ENCODE measurements at places on chromosomes 16 and 17.

GRCh38 chr16:64362193-64362592 lies 759.7 kb downstream of the CDH11 start:
- no peak for ATAC-seq

DNA sequence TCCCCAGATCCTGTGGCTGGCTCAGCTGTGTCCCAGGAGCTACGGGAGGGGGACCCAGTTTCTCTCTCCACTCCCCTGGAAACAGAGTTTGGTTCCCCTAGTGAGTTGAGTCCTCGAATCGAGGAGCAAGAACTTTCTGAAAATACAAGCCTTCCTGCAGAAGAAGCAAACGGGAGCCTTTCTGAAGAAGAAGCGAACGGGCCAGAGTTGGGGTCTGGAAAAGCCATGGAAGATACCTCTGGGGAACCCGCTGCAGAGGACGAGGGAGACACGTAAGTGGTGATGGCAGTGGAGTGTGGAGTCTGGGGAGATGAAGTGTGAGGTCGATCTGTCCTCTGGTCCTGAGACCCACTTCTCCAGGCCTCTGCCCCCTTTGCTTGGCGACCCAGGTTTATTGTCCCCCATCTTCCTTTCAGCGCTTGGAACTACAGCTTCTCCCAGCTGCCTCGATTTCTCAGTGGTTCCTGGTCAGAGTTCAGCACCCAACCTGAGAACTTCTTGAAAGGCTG lies 585 bp downstream of the WRAP53 start:
- no peak for ATAC-seq

DNA sequence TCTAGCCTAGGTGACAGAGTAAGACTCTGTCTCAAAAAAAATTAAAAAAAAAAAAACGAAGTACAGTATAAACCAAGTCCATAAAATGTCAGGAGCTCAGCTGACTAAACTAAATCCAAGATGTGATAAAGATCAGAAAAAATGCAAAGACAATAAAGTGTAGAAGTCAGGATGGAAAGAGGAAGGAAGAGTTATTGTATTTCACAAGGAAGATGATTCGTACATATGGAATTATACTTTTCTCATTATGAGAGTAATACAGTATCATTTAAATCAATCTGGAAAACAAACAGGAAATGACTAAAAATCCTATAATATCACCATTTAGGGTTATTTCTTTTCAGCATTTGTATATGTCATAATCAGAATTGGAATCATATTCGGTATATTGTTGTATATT lies 11.4 kb upstream of the APOH start:
- ATAC-seq: no peak

GRCh38 chr16:87744750-87745514 lies 20.9 kb downstream of the KLHDC4 start:
- no peak for ATAC-seq

DNA sequence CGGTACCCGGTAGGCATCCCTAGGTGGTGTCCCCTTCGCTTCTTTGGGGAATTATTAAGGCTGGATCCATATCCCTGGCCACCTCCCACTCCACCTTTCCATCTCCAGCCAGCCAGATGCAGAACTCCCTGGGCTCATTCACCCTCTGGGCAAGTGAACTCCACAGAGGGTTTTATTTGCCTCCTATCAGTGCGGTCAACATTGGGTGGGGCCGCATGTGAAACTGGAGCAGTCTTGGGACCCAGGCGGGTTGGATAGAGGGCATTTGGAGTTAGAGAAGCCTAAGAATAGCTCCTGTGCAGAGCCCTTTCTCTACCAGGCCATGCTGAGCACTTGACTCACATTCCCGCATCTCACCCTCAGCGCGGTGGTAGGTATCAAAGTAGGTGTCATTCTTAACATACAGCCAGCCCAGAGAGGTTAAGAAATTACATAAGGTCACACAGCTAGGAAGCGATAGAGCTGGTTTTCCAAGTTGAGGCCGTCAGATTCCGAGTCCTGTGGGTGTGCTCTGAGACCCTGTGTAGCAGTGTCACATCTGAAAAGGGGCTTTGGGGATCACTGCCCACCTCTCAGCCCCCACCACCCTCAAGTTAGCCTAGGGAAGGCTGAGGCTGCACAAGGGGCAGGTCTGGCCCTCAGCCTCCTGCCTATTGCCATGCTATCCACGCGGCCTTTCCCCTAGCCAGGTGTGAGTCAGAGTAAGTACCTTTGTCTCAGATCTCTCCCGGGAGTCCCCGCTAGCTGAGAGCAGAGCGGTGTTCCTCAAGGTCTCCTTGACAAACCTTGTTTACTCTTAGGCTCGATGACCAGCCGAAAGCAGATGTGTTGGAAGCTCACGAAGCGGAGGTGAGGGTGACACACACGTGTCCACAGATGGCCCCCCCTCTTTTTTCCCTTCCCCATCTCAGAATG lies 26.9 kb upstream of the LGALS9 start:
- ATAC-seq: no peak

- no peak for ATAC-seq
Measured at GRCh38 chr16:51538707-51539498, 387.8 kb upstream of the SALL1 start.

- ATAC-seq: no peak
Measured at GRCh38 chr16:85457366-85457765, 155.8 kb upstream of the GSE1 start.

- no peak for ATAC-seq
Measured at GRCh38 chr16:31063495-31063842, 10.6 kb downstream of the ZNF668 start.

DNA sequence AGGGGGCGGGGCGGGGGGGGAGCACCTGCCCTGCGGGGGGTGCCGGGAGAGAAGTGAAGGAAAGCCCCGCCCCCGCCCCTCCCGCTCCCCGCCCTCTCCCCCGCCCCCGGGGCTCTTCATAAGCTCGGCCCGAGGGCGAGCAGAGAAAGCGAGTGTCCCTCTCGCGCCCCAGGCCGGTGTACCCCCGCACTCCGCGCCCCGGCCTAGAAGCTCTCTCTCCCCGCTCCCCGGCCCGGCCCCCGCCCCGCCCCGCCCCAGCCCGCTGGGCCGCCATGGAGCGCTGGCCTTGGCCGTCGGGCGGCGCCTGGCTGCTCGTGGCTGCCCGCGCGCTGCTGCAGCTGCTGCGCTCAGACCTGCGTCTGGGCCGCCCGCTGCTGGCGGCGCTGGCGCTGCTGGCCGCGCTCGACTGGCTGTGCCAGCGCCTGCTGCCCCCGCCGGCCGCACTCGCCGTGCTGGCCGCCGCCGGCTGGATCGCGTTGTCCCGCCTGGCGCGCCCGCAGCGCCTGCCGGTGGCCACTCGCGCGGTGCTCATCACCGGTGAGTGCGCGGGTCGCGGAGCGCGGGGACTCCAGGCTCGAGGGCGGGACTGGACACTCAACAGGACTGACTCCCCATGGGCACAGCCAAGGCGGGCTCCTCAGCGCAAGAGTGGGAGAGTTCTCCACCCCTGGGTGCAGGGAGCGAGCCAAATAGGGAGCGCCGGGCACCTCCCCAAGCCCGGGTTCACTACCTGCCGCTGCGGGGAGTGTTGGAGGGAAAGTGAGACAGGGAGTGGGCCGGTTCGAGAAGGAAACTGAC lies at the start of gene HSD11B2:
HSD11B2 (plus strand) TSS at position 145 of the 798 bp plus-strand sequence; CDS start at position 273, 128 bp downstream.
- ATAC-seq: peak; percentile 28

DNA sequence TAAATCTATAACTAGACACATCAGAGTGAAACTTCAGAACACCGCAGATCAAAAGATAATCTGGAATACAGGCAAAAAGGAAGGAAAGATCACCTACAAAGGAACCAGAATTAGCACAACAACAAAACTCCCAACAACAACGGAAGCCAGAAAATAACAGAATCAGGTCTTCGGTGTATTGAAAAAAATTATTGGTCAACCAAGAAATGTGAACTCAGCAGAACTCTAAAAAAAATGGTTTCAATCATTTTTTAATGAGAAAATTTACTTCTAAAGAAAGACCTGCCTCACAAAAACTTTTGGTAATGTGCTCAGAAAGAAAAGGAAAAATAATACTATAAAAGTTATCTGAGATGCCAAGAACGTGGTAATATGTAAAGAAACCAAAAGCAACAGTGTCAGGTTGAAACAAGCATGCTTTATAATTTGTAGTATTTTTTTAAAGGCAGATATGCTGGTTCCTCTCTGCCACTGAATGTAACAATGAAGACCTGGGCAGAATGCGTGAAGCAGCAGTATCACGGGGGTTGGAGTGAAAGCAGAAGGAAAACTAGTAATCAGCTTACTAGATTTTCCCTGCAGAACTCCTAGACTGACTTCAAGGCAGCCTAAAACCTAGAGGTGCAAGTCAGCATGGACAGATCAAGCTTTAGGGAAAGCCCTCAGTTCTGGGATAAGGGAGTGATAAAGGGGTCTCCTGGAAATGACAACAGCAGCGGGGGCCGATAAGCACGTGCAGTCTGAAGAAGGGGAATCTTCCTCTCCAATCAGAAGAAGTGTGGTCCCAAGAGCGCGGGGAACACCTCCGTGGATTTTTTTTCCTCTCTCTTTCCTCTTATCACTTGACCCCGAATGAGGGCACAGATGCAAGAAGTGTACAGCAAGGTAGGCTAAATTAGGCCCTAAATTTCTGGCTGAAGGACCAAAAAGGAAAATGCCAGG lies 80.9 kb upstream of the TEKT1 start:
- ATAC-seq: no peak

DNA sequence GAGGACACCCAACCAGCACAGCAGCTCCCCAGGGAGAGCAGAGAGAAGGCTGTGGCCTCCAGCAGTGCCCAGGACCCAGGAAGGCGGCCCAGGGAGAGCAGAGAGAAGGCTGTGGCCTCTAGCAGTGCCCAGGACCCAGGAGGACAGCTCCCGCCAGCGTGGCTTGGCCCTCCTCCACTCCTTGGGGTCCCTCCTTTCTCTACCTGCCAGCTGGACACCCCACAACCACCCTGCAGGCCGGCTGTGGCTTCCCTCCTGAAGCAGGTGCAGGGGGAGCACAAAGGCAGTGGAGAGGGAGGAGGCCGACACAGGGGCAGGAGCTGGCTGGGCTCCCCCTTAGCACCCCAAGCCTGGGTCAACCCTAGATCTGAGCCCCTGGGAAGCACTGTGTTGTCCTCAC lies 54.1 kb upstream of the FASN start:
- ATAC-seq: no peak

DNA sequence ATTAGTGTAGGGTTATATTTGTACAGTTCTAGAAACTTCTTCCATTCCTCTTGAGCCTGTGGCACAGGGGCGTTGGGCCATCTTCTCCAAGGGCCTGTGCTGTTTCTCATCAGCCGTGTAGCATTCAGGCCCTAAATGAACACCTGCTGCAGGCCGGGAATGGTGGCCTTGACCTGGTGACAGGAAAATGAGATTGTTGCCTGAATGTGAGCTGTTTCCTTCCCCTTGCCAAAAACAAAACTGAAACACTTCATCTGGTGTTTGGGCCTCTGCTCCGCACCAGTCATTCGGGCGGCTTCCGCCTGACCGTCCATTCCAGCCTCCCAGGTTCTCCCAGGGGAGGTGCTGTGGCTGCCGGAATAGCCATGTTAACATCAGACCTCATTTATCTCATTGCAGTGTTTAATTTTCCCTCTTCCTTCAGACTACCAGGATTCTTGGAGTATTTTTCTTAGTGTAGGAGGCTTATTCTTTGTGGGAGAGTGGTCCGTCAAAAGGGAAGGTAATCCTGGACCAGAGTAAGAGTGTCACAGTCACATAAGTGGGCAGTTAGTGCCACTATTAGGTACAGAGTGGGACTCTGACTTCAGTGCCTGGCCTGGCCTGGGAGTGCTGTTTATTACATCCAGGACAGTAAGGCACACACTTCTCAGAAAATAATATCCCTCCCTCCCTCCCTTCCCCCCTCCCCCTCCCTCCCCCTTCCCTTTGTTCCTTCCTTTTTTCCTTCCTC lies 61.9 kb downstream of the WWP2 start:
- no peak for ATAC-seq

DNA sequence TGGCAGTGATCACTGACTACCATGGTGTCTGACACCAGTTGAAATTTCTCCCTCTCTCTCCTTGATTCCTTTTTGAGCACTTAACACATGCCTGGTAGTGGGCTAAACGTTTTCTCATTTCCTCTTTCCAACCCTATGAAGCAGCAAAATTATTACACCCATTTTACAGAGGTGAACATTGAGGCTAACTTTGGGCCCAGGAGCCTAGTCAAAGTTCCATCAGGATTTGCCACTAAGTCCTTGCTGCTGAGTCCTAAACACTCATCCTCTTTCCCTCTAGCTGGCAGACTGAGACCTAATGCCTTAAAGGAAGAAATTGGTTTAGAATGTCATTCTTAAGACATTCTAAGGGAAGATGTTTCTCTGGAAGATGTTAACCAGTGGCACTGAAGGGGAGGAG lies 74.7 kb upstream of the IRX3 start:
- no peak for ATAC-seq

DNA sequence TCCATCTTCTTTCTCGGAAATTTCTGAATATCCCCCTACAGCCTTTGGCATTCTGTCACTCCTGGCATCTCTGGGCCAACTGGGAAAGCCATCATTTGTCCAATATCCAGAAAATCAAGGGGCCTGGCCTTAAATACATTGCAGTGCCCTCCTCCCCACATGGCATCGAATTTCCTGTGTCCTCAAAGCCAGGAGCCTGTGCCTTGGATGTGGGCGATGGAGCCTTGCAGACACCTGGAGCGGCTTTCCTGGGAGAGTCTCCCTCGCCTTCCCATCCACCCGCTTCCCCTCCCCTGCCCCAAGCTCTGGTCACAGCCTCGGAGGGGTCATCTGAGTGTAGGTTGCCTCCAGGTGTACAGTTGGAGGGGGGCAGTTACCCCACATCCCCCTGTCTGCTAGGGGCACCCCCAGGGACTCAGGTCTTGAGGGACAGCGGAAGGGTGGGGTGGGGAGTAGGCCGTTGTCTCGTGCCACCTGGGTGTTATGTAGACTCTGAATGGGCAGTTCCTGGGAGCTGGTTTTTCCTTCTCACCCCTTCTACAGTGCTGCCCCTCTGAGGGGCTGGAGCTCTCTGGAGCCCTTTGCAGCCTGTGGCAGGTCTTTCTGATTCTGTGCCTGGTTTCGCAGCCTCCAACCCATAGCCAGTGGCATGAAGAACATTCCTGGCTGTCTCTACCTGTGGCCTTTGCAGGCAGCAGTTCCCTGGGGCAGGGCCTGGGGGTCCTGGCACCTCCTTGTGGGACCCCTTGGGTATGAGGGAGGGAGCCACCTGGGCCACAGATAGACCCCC lies 239.8 kb downstream of the SEC14L1 start:
- no peak for ATAC-seq

DNA sequence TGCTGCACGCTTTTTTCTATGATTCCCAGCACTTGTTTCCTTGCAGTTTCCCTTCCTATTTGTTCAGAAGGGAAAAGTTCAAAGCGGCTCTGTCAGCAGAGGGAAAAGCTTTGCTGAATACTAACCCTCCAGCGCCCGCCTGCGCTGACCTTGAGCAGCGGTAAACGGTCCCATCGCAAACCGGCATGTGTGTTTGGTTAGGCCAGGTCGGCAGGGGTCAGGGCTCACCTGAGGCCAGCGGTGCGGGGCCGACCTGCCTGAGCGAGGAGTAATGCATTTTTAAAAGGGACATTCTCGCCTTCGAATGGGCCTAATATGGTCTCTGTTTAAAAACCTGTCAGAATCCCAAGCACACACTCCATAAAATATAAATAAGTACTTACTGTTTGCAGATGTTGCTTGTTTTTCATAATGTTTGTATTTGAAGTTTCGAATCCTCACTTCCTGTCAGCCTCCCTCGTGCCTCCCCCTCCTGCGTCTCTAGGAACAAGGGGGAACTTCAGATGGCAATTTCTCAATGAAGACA lies 110.1 kb downstream of the IRX3 start:
- no peak for ATAC-seq
